Panc1 (cell line): ENCODE measurements at places on chromosomes 2 and 18. TPM values are rescaled to one million over a fixed set of nuclear protein-coding genes. Genes with fewer than 3 reads are reported as not detected.

KHK gene
- 1.5 TPM for total RNA-seq

TMEM178A gene
- not detected for total RNA-seq

DSC2 gene
- 2.7 TPM for total RNA-seq

SLC5A7 gene
- not detected for total RNA-seq

ABHD1 gene
- 0.46 TPM for total RNA-seq

DNA sequence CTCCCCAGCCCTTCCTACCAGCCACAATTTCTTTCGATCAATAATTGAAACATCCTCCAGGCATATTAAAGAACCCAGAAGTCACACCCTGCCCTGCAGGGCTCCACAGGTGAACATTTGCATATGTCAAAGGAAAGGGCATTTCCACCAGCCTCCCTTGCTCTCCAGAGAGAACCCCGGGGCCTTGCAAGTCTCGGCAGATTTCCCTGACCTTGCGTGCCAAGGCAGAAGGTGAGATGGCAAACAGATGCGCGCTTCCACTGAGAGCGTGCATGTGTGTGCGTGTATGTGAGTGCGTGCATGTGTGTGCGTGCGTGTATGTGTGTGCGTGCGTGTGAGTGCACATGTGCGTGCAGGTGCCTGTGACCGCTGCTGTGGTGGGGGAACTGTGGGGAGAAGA lies 120.3 kb downstream of the INO80D start:
- DNase-seq: no peak

- DNase-seq: no peak
Measured at GRCh38 chr2:14712111-14712510, 79.6 kb downstream of the LRATD1 start.

DNA sequence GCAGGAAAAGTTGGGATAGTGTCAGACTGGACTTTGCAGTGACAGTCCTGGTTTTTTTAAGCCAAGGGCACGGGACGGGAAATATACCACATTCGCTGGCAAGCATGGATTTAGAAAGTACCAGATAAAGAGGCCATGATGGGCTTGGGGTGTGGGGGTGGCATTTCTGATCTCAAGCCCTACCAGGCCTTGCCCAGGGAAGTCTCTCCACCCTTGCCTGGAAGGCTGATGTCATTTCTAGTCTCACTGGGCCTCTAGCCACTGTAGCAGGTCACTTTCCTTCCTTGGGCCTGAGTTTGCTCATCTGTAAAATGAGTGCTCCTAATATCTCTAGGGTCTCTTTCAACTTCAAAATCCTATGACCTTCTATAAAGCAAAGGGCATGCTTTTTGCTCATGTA lies 1.8 kb downstream of the ZBTB7C start:
- DNase-seq: no peak

GRCh38 chr2:27903649-27904404 lies 13.3 kb downstream of the BABAM2 start:
- DNase-seq: no peak

- no peak for DNase-seq
Measured at GRCh38 chr2:211867845-211868451, 670.7 kb downstream of the ERBB4 start.

DNA sequence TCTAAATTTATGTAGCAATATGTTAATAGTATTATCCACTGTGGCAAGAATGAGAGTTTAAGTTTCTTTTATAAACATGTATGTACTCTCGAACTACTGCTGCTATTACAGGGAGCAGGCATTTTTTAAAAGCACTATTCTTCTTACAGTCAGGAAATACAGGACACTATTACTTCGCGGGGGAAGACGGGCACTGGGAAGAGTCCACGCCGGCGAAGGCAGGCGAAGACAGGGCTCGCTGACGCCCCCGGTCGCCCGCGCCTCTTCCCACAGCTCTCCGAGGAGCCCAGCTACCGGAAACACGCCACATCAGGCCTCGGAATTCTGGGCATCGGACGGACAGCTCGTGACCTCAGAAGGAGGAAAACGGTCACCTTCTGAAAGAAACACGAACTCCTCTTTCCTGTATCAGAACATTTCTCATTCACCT lies 90.2 kb downstream of the FAM161A start:
- peak; percentile 85 for DNase-seq

DNA sequence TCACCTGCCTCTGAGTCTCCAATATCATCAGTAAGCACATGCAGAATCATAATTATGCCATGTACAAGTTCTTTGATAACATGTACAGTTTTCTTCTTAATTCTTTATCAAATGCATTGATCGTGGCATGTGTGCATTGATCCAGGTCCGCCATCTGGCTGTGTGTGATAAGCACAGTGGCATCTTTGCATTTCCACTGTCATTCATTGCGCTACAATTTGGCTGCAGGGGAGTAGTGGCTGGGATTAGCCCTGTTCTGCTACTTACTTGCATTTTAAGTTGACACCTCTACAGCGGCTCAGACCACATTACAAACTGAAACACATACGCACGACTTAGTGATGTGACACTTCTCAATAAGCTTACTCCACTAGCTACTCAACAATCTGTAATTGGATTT lies 83.6 kb upstream of the OTX1 start:
- no peak for DNase-seq

- no peak for DNase-seq
Measured at GRCh38 chr2:120892967-120893667, 157.4 kb downstream of the GLI2 start.

- DNase-seq: no peak
Measured at GRCh38 chr2:224908818-224909217, 133.4 kb downstream of the DOCK10 start.

GRCh38 chr2:183059561-183059960 lies 19.0 kb upstream of the DUSP19 start:
- no peak for DNase-seq

GRCh38 chr2:69201259-69201658 lies 185.8 kb downstream of the GFPT1 start:
- no peak for DNase-seq

- DNase-seq: no peak
Measured at GRCh38 chr2:223050900-223051504, 988 bp upstream of the KCNE4 start.

- DNase-seq: no peak
Measured at GRCh38 chr2:114005110-114005783, 115.4 kb downstream of the ACTR3 start.

- DNase-seq: no peak
Measured at GRCh38 chr2:47198985-47199451, 43.9 kb upstream of the STPG4 start.
